ENCODE measurements at places on chromosomes 13 and 19.

GRCh38 chr19:28429356-28429755, 783.6 kb downstream of the UQCRFS1 start:
- no peak for DNase-seq

GRCh38 chr19:39180749-39181148, 16.0 kb upstream of the NCCRP1 start:
- no peak for DNase-seq

- DNase-seq = no peak
Observed at GRCh38 chr19:31975461-31975860, 369.9 kb upstream of the ZNF507 start.

DNA sequence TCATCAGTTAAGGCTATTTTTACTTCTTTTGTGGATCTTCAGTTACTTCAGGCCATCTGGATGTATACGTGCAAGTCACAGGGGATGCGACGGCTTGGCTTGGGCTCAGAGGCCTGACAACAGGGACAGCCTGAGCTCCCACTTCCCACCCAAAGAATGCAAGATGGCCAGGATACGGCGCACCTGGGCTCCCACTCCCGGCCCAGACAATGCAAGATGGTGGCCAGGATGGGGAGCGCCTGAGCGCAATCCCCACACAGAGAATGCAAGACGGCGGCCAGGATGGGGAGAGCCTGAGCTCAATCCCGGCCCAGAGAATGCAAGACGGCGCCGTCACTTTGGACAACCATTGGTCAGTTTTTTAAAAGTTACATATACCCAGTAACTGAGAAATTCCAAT, 25.3 kb upstream of the MIER2 start:
- no peak for DNase-seq

- DNase-seq = no peak
Observed at GRCh38 chr19:37855098-37855497, 51.3 kb downstream of the WDR87 start.

- DNase-seq = no peak
Observed at GRCh38 chr19:15276620-15277215, 44.5 kb upstream of the EPHX3 start.

DNA sequence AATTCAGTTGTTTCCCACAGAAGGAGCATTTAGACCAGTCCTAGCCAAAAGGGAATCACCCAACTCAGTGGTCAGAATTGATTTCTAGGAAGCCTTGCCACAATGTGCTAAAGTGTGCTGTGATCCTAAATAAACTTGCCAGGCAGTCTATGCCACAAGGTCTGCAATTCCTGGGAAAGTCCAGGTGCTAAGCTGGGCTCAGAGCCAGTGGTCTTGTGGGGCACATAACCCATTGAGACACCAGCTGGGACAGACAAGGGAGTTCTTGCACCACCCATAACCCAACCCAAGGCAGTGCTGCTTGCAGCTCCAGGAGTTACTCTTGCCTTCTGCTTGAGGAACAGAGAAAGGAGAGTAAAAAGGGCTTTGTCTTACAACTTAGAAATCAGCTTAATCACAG, 489.5 kb upstream of the SPRY2 start:
- DNase-seq = no peak

- no peak for DNase-seq
Observed at GRCh38 chr19:54158812-54159351, 639 bp downstream of the LENG1 start.

GRCh38 chr13:20127562-20128458, 33.0 kb downstream of the GJA3 start:
- DNase-seq = no peak

DNA sequence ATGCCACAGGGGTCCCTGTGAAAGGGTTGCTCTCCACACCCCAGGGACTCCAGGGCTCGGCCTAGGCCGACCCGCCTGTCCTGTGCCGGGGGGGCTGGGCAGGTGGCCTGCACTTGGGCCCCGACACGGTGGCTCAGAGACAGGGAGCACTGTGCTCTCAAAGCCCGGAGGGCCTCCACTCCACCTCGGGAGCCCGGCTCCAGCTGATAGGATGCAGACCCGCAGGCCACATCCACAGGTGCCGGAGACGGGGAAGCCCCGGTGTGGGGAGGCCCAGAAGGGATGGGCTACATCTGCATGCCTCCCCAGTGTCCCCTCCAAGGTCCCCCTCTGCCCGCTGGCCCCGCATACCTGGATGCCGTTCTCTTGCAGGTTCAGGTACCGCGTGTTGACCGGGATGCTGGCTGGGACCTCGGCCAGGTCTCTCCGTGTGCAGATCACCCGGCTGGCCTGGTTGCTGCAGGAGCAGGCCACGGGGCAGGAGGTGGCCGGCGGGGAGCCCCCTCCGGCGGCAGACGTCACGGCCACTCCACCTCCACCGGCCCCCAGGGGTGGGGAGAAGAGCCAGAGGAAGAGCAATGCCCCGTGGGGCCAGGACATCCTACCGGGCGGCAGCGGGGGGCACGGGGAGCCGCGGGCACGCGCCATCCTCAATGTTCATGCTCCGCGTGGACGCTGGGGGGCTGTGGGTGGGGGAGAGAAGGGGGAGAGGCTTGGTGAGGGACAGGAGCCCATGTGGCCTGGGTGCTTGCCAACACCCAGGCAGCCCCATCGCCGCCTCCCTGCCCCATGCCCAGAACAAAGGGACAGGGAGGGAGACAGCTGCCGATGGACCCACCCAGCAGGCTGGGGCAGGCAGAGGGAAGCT, 19.8 kb downstream of the LRRC4B start:
- no peak for DNase-seq

GRCh38 chr13:23703246-23703860, 133.1 kb downstream of the TNFRSF19 start:
- no peak for DNase-seq

DNA sequence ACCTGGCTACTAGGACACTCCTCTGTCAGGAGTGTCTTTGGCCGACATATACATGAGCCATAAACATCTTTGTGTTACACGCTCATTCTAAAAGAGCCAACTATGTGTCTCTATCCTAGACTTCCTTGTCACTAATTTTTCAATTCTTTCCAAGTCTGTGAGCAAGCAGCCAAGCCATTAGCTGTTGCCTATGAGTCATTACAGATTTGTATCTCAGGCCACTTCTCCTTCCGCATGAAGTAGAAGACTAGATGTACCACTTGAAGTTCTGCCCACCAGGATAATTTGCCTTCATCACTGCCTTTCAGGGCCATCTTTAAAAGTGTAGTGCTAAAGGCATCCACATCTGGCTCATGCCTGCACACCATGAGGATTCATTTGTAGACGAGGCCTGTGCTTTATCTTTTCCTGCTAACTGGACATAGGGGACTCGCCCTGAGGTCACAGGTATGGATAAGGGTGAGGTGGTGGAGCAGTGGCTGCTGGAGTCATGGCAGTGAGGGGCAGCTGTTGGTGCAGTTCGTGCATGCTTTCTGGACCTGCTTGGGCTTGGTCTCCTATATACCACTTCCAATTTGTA, 126.1 kb upstream of the KL start:
- DNase-seq = no peak

GRCh38 chr13:101289764-101290163, 126.5 kb downstream of the NALCN start:
- DNase-seq = no peak

DNA sequence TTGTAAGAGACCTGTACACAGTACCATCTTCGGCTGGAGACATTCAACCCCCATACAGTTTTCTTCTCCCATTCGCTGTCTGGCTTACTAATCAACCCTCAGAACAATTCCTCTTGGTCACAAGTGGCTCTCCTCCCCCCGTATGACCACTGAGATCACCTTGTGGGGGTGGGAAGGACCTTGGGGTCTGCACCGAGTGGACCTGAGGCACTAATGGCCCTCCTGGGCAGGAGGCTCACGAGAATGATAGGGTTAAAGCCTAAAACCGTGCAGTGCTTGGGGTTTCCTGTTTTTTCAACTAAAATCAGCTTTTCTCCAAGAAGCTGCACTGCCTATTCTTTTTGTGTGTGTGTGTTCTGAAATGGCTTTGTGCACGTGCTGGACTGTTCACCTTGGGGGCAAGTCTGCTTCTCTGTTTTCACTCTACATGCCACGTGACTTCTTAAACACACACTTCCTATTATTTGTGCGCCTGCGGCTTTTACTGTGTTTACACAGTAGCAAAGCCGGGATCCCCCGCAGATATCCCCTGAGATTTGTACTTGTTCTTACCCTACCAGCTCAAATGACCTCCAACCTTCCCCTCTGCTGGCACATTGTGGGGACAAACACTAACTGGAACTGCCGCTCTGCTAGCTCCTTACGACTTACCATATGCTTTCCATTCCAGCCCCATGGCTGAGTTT, 12.3 kb downstream of the RBM26 start:
- no peak for DNase-seq
